ENCODE measurements at places on chromosomes 7 and 10.

GRCh38 chr7:107678110-107678753 is 17.6 kb downstream of the SLC26A4 start:
- DNase-seq: no peak

DNA sequence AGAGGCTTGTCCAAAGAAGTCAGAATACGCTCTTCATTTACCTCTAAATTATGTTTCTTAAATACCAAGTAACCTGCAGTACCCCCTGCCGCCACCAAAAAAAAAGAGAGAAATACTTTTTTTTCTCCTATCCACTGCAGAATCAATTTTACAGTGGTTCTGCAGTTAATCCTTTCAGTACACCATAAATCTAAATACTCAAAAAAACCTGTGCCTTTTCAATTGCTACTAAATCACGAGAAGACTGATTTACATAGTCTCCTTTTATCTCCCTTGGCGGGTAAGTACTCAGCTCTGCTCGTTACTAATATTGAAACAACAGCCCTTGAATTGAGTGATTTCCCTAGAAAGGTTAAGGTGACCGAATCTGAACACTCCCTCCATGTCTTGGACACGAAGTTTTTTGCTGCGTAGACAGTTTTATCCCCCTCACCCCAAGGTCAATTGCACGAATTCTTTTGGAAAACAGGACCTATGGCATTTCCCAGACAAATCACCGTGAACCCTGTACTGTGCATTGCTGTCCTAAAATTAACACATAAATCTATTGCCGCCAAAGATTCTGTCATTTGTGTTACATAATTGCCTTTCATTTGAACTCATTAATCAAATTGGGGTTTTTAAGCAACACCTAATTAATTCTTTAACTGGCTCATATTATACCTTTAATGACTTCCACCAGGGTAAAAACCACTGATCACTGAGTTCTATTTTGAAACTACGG is 512 bp upstream of the VIM start:
- peak; percentile 65 for DNase-seq

DNA sequence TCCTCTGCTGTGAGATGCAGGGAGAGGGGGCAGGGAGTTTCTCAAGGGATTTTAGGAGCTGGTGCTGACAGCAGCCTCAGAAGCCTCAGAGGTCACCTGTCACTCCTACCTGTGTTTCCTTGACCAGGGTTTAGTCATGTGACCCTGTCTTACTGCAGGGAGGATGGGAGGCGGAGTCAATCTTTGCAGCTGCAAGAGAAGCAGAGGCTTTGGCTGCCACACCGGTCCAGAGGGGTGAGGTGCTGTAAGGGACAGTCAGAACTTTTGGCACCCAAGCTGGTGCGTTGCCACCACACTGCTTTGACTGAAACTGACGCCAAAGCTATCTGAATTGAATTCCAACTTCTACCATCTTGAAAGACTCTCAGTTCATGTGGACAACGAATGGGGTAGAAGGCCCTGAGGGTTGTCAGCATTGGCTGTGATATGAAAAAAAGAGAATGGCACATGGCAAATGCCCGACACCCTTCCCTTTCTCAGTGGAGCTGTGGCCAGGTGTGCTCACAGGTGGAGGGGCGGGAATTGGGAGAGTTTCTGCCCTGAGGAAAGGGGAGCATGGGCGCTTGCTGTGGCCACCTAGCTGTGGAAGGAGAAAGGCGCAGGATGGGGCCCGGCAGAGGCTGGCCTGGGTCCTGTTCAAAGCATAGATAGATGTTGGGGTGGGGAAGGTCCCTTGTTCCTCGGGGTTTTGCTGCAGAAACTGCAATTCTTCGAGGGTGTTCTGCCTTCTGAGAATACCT is 69.3 kb downstream of the ARHGAP22 start:
- DNase-seq: no peak

DNA sequence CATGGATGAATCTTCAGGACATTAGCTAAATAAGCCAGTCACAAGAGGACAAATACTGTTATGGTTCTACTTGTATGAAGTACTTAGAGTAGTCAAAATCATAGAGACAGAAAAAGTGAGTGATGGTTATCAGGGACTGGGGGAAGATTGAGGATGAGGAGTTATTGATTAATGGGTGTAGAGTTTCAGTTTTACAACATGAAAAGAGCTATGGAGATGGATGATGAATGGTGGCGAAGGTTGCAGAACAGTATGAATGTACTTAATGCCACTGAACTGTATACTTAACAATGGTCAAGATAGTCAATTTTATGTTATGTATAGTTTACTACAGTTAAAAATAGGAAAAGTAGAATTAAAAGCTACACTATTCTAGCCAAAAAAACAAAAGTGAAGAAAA is 7.8 kb downstream of the STK31 start:
- DNase-seq: no peak

DNA sequence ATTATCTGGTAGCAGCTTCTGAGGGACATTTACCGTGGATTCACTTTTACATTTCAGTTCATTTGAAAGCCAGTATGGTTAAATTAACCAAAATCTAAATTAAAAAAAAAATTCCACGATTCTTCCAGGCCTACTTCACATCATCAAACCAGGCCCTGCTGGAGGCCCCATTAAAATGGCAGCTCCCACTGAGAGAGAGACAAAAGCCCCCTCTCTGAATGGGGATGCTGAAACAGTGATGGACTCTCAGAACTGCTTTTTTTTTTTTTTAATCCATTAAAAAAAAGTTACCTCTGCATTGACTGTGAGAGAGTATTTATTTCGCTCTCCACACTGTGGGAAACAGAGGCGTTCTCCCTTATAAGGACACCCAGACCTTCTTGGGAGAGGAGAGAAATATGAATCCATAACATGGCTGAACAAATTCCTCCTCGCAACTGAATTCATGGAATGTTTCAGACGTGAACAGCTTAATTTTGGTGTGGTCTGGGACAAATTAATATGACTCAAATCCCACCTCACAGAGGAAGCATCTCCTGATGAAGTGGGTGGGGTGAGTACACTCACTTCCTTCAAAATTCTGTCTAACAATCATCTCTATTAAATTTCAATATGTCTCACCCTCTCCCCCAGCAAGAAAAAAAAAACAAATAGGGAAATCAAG is 73.5 kb downstream of the SAMD9 start:
- no peak for DNase-seq

DNA sequence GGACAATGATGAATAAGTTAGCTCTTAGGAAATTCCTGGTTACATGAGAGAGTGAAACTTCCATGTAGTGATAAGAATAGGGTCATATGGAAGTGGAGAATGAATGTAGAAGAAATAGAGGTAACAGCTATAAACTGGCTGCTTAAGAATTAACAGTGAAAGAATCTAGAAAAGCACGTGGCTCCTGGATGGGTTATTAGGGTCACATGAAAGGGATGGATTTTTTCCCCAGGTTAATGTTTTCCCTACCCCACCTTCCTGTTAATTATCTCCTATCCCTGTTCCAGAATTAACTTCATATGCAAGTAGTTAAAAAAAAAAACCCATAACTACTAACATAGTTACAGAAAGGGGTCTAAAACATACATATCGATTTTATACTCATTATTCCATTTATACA is 58.0 kb downstream of the ANKIB1 start:
- no peak for DNase-seq

- no peak for DNase-seq
Observed at GRCh38 chr10:62503872-62504271, 129.7 kb downstream of the ZNF365 start.

- DNase-seq: no peak
Observed at GRCh38 chr7:75663302-75663907, 75.3 kb downstream of the HIP1 start.

GRCh38 chr10:119517235-119518141 is 25.0 kb downstream of the RGS10 start:
- peak; percentile 58 for DNase-seq

- no peak for DNase-seq
Observed at GRCh38 chr10:33386926-33387325, 52.5 kb upstream of the NRP1 start.

DNA sequence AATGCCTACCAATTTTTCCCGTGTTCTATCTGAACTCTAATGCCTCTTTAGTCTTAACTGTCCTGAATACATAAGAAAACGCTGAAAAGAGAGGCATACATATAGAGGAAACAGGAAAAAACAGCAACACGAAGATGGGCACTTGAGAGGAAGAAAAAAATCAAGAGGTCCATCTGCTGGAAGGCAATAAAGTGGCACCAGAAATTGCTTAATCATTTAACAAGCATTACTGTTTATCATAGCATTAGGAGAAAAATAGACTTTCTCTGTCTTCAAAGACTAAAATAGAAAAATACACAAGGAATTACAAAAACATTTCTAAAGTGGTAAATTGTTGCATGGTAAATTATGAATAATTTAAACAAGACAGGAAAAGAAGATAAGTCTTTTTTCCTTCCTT is 35.0 kb downstream of the NSUN6 start:
- DNase-seq: no peak

- peak; percentile 78 for DNase-seq
Observed at GRCh38 chr7:77338883-77339629, 77.1 kb downstream of the GSAP start.

DNA sequence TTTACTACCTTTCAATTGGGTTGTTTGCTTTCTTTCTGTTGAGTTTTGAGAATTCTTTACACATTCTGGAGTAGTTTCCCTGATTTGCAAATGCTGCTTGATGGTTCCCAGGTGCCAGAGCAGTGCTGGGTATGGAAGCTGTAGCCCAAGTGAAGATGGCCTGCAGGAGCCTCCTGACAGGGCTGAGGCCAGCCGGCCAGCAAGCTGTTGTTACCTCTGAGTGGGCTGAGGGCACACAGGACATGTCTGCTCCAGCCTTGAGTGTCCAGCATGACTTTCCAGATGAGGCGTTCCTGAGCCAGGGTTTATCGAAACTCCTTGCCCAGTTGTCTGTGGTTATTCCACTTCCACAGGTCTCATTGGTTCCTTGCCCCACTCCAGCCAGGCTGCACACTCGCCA is 164.6 kb upstream of the TNS3 start:
- DNase-seq: no peak

- no peak for DNase-seq
Observed at GRCh38 chr10:127815147-127815546, 77.6 kb downstream of the CLRN3 start.

- no peak for DNase-seq
Observed at GRCh38 chr10:83817797-83818196, 321.5 kb upstream of the GHITM start.

GRCh38 chr10:72158176-72158575 is 57.6 kb upstream of the ANAPC16 start:
- no peak for DNase-seq

DNA sequence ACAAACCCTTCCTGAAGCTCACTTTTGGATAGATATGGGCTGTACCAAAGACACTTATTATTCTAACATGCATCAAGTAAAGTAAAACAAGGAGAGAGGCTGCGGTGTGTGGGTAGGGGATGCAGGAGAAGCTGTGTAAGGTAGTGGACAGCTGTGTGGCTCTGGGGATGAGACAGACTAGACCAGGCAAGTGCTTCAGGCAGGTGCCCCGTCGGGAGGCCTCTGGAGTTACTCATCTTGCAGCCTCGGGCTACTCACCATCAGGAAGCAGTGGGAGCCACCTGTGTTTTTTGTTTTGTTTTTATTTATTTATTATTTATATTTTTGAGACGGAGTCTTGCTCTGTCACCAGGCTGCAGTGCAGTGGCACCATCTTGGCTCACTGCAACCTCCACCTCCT is 49.3 kb upstream of the NCAPG2 start:
- no peak for DNase-seq

- no peak for DNase-seq
Observed at GRCh38 chr10:3526727-3527501, 258.1 kb downstream of the KLF6 start.

GRCh38 chr10:113423981-113424721 is 128.7 kb upstream of the HABP2 start:
- no peak for DNase-seq

DNA sequence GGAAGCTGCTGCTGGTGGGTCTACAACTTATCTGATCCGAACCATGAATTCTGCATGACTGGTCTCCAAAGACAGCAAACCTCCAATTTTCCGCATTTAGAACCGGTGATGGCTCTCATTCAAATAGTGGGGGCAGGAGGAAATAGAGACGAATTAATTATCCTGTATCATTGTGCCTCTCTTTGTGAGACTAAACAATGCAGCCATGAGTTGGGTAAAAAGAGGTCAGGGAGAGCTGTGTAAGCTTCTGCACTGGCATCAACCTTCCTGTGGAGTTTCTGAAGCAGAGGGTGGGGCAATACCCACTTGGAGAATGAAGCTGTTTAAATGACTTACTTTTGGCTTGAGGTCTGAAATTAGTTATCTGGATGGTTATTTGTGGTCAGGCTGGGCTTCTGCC is 266.4 kb downstream of the SORCS3 start:
- DNase-seq: no peak

DNA sequence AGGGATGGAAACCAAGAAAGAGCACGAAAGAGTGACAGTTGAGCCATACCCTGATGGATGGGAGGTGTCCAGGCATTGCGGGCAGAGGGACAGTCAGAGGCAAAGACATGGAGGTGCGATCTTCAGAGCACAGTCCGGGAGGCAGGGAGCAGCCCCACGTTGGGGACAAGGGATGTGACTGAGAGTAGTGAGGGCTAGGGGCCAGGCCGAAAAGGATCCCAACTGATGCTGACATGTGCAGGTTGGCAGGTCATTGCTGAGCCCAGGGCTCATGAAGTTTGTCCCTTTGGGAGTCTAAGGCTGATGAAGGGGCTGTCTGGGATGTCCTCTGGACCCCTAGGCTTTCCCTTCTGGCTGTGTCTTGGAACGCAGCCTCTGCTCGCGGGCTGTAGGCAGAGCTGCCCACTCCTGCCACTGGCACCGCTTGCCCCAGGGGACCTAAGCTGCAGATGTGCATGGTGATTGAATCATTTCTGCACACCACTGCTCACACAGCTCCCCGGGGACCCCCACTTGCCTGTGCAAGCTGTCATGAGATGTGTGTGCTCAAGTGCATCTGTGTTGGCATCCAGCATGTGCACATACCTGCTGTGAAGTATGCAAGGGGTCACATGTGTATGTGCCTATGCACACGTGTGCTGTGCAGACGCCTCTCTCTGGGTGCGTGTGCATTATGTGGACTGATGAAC is 125.1 kb downstream of the ZMIZ1 start:
- no peak for DNase-seq

DNA sequence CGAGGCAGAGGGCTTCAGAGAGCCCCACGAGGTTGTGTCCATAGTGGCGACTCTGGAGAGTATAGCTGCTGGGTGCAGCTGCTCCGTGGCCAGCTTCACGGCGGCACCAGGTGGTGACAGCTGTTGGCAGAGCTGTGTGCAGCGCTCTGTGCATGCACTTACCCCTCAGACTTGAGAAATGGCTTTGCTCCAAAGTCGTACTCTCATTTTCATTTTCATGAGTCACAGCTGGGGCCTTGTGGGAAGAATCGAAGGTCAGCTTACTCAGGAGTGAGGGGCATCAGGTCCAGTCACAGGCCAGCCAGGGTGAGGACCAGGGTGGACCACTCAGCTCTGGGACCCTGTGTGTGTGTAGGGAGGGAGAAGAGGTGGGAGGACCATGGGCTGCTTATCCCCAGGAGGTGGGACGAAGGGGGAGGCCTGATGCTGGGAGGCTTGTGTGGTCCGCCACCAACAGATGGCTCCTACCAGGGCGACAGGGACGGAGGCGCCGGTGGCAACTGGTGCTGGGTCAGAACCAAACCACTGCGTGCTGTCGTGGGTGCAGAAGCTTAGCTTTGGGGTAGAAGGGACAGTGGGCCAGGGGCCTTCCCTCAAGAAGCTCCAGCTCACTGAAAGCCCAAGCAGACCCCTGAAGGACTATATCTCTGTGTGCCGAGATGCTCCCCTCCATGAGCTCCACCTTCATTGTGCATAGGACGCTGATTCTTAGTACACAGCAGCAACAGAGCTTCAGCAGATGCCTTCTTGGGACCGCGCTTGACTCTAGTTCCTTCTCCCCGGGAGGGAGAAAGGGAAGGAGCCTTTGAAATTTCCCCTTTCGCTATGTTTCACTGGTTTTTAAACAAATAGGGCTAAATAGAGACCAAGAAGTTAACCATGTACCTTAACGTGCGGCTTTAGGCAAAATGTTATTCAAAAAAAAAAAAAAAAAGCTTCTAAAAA is 225.0 kb downstream of the CELF2 start:
- DNase-seq: no peak
